ENCODE measurements at places on chromosomes 3 and 15.

DNA sequence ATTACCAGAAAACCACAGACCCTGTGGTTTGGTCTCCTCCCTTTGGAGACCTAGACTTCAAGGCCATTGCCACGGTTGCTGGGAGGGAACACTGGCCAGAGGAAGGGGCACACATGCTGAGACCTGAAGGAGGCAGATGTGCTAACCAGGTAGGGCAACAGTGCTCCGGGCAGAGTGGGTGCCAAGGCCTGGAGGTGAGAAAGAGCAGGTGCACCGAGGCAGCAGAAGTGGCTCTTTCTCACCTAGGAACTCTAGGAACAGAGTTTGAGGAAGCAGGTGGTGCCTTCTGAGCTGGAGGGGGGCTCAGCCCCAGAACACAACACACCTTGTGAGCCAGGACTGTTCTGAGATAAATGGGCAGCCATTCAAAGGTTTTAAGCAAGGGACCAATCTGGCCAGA lies 106.1 kb downstream of the MEGF11 start:
- peaks cover 2% of the 10 kb centered on the region for H3K4me1 ChIP-seq
- peaks cover 8% of the 10 kb centered on the region for H3K27me3 ChIP-seq
- no peak overlapping the region for H3K4me3 ChIP-seq
- H3K36me3 ChIP-seq, result no peaks in the 10 kb centered on the region
- no peak for DNase-seq

GRCh38 chr15:63531586-63531985 lies 27.2 kb downstream of the USP3 start:
- no peak for DNase-seq
- no peaks in the 10 kb centered on the region for H3K27me3 ChIP-seq
- no peak overlapping the region for H3K4me3 ChIP-seq
- H3K4me1 ChIP-seq, result peaks cover 28% of the 10 kb centered on the region

GRCh38 chr3:187717572-187717971 lies 15.2 kb upstream of the RTP2 start:
- H3K4me1 ChIP-seq, result peaks cover 12% of the 10 kb centered on the region
- H3K27ac ChIP-seq, result no peak overlapping the region
- no peak overlapping the region for H3K4me3 ChIP-seq
- no peaks in the 10 kb centered on the region for H3K36me3 ChIP-seq
- no peak for DNase-seq

DNA sequence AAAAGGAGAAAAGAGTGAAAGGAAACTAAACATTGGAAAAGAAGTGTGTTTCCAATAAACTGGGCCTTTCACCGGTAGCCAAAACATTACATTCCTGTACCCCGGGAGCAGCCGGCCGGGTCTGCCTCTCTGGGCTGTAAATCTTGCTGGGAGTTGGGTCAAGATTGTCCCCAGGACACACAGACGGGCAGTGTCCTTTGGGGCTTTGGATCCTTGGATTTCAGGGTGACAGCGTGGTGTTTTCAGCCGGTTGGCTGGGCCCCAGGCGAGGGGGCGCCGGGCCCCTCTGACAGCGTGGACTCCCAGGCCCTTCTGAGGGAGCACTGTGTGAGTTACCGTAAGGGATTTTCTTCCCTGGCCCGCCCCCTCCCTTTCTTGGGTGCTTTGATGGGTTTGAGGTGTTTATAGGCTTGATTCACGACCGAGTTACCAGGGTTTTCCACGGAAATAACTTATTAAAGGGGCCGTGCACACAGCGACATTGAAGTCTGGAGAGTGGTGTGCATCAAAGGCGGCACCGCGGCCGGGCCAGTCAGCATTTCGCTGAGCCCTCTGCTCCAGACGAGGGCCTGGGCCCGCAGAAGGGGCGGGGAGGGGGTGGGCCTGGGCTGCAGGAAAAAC lies 27.4 kb downstream of the SMAD6 start:
- no peaks in the 10 kb centered on the region for H3K4me1 ChIP-seq
- DNase-seq, result no peak
- peaks cover 2% of the 10 kb centered on the region for H3K27me3 ChIP-seq
- H3K36me3 ChIP-seq, result no peaks in the 10 kb centered on the region
- H3K27ac ChIP-seq, result no peak overlapping the region

- peaks cover 14% of the 10 kb centered on the region for H3K36me3 ChIP-seq
- H3K27ac ChIP-seq, result peak overlapping the region; percentile 97
Observed at GRCh38 chr3:194671511-194671899, 486 bp downstream of the LSG1 start.

- no peaks in the 10 kb centered on the region for H3K4me1 ChIP-seq
- no peak overlapping the region for H3K27ac ChIP-seq
- no peaks in the 10 kb centered on the region for H3K27me3 ChIP-seq
- H3K36me3 ChIP-seq, result no peaks in the 10 kb centered on the region
- H3K4me3 ChIP-seq, result no peak overlapping the region
- DNase-seq, result no peak
Observed at GRCh38 chr3:17553080-17553479, 189.4 kb downstream of the TBC1D5 start.

- no peak overlapping the region for H3K27ac ChIP-seq
- peak; percentile 26 for DNase-seq
- no peaks in the 10 kb centered on the region for H3K27me3 ChIP-seq
- H3K4me1 ChIP-seq, result no peaks in the 10 kb centered on the region
- H3K4me3 ChIP-seq, result no peak overlapping the region
Observed at GRCh38 chr3:10945683-10946287, 46.8 kb upstream of the SLC6A1 start.

- H3K27ac ChIP-seq, result no peak overlapping the region
- no peak overlapping the region for H3K4me3 ChIP-seq
- no peak for DNase-seq
- peaks cover 12% of the 10 kb centered on the region for H3K4me1 ChIP-seq
Observed at GRCh38 chr15:63931556-63931955, 97.8 kb upstream of the HERC1 start.

GRCh38 chr3:63974451-63974850 lies 48.8 kb downstream of the PSMD6 start:
- no peaks in the 10 kb centered on the region for H3K27me3 ChIP-seq
- no peak overlapping the region for H3K27ac ChIP-seq
- no peak for DNase-seq
- H3K36me3 ChIP-seq, result peaks cover 39% of the 10 kb centered on the region

GRCh38 chr3:137191133-137191923 lies 233.5 kb downstream of the IL20RB start:
- no peak overlapping the region for H3K4me3 ChIP-seq
- no peaks in the 10 kb centered on the region for H3K4me1 ChIP-seq
- no peak overlapping the region for H3K27ac ChIP-seq
- DNase-seq, result no peak
- no peaks in the 10 kb centered on the region for H3K36me3 ChIP-seq
- H3K27me3 ChIP-seq, result no peaks in the 10 kb centered on the region

DNA sequence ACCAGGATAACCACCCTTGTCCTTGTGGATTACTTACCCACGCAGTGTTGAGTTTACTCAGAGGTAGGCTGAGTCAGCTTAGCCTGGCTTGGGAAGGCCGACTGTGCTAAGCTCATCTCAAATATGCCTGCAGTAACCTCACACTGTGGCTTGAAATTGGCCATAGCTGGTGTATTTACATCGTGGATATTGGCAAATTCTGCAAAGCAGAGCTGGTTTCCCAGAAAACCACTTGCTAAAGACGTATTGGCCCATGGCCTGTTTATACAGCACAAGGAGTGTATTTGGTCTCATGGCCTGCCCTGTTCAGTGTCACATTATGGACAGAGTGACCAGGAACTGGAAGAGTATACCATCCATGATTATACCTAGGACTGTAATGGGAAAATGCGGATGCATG lies 170.5 kb upstream of the UBE3A start:
- DNase-seq, result no peak
- no peaks in the 10 kb centered on the region for H3K36me3 ChIP-seq
- H3K27ac ChIP-seq, result no peak overlapping the region
- no peaks in the 10 kb centered on the region for H3K27me3 ChIP-seq
- no peaks in the 10 kb centered on the region for H3K4me1 ChIP-seq

DNA sequence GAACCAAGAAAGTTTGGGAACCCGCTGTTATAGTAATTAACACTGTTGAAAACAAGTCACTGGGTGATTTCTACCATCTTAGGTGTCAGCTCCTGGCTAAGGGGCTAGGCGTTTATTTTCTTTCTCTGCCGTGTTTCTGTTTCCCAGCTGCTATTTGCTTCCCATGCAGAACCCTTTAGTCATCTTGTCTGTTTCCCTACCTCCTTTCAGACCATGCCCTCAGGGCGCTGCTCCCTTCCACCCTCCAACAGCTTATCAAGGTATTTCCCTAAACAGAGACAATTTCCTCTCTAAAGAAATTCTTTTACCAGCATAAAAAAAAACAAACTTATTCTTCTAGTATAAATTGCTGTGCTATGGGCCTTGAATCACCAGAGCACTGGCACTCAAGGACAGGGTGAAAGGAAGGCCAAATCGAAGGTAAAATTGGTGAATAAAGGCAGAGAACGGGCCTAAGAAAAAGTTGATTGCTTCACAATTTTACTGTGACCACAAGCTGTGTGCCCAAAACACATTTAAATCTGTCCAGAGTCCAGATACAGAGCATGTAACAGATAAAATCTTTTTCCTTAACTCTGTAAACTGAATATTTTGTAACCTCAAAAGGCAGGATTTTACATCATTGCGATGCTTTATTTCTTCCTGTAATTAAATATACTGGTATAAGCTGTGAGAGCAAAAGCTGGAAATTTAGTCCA lies 319.2 kb downstream of the ZNF621 start:
- H3K27ac ChIP-seq, result no peak overlapping the region
- H3K36me3 ChIP-seq, result no peaks in the 10 kb centered on the region
- no peaks in the 10 kb centered on the region for H3K4me1 ChIP-seq
- H3K4me3 ChIP-seq, result no peak overlapping the region
- H3K27me3 ChIP-seq, result no peaks in the 10 kb centered on the region

DNA sequence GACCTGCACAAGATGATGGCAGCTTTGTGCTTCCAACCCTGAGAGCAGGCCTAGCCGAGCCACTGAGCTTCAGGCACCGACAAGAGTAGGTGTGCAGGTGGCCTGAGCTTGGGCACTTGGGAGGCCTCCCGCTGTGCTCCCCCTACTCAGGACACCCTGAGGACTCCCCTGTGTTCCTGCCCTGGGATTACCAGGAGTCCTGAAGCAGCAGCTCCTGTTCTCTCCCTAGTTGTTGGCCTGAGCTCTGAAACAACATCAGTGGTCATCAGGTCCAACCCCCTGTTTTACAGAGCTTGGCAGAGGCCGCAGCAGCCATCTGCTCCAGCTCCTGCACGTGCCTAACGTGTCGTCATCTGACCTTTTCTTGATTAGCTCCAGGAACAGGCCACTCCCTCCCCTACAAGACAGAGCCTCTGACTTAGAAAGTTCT lies 8.0 kb upstream of the MESP2 start:
- DNase-seq, result no peak
- no peaks in the 10 kb centered on the region for H3K36me3 ChIP-seq
- no peak overlapping the region for H3K4me3 ChIP-seq
- H3K27ac ChIP-seq, result no peak overlapping the region

- H3K36me3 ChIP-seq, result no peaks in the 10 kb centered on the region
- H3K4me1 ChIP-seq, result no peaks in the 10 kb centered on the region
- H3K27me3 ChIP-seq, result no peaks in the 10 kb centered on the region
- no peak overlapping the region for H3K4me3 ChIP-seq
- H3K27ac ChIP-seq, result no peak overlapping the region
- DNase-seq, result no peak
Observed at GRCh38 chr15:87287156-87287555, 969.4 kb downstream of the NTRK3 start.

- H3K27ac ChIP-seq, result no peak overlapping the region
- peak; percentile 42 for DNase-seq
- H3K27me3 ChIP-seq, result peaks cover 5% of the 10 kb centered on the region
- no peaks in the 10 kb centered on the region for H3K36me3 ChIP-seq
Observed at GRCh38 chr15:62254137-62254934, 89.3 kb upstream of the C2CD4B start.

- H3K36me3 ChIP-seq, result no peaks in the 10 kb centered on the region
- H3K4me1 ChIP-seq, result no peaks in the 10 kb centered on the region
Observed at GRCh38 chr3:31468433-31468832, 64.3 kb upstream of the STT3B start.

- no peak overlapping the region for H3K4me3 ChIP-seq
- H3K27me3 ChIP-seq, result peaks cover 7% of the 10 kb centered on the region
- H3K27ac ChIP-seq, result no peak overlapping the region
- DNase-seq, result no peak
- H3K36me3 ChIP-seq, result no peaks in the 10 kb centered on the region
Observed at GRCh38 chr3:38458796-38459498, 5.3 kb downstream of the ACVR2B start.

DNA sequence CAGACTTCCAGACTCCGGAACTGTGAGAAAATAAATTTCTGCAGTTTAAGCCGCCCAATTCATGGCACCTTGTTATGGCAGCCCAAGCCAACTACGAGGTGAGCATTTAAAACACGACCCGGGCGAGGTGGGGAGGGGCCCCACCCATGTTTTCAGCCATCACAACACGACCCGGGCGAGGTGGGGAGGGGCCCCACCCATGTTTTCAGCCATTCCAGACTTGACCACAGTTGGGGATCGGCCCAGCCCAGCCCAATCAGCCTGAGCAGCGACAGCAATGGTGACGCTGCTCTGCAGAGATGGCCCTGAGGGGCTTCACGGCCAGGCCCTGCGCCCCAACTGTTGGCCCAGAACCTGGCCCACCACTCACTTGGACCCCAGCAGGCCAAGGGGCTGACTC lies 93.1 kb downstream of the ATP10A start:
- no peak for DNase-seq
- H3K27me3 ChIP-seq, result no peaks in the 10 kb centered on the region
- no peak overlapping the region for H3K27ac ChIP-seq
- H3K36me3 ChIP-seq, result peaks cover 24% of the 10 kb centered on the region
- no peak overlapping the region for H3K4me3 ChIP-seq
- peaks cover 3% of the 10 kb centered on the region for H3K4me1 ChIP-seq

DNA sequence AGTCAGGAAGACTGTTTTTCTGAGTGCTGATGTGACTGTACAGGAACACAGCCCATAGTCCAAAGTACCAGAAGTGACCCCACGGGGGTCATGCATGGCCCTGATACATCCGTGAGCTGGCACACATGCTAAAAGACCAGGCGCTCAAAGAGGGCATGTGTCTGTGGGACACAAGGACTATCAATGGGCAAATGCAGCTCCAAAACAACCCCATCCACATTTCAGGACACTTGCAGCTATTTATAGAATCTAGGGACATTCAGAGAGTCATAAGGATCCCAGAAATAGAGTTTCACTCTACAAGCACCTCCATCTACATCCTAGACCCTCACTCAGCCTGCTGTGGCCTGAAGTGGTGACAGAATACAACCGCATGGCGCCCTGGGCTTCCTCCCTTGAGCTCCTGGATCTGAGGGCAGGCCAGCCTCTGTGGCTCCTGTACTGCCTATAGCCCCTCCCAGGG lies 17.0 kb downstream of the SLC25A20 start:
- H3K4me3 ChIP-seq, result no peak overlapping the region
- H3K27me3 ChIP-seq, result no peaks in the 10 kb centered on the region
- no peak overlapping the region for H3K27ac ChIP-seq
- no peak for DNase-seq

Measured in T-helper 2 cell treated with Interferon-gamma antibody and Interleukin-4, amounts not matched to agents 5 μg/mL and 100 μg/mL, for 36 hours (primary cell).